ENCODE measurements at places on chromosomes 1 and 21.
A peak's percentile ranks its signal among the peaks of the same experiment; 100 is the strongest.

DNA sequence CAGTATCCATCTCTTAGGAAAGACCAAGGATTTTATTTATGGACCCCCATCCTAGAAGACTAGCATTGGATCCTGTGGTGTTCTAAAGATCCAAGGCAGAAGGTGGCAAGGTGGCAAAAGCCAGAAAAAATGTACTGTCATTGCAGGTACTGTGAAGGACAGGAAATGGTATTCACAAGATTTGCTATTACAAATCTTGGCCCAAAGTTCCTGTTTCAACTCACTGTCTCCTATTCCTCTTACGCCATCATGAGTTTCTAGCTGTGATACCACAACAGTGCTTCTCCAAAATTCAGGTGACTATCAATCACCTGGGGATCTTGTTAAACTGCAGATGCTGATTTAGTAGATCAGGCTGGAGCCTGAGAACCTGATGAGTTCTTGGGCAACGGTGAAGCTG lies 21.4 kb downstream of the ACP6 start:
- no peak overlapping the region for H3K4me3 ChIP-seq
- no peak for DNase-seq
- H3K27ac ChIP-seq: no peak overlapping the region
- no peaks in the 10 kb centered on the region for H3K4me1 ChIP-seq

- no peak overlapping the region for H3K27ac ChIP-seq
- no peaks in the 10 kb centered on the region for H3K36me3 ChIP-seq
- H3K4me1 ChIP-seq: peaks cover 25% of the 10 kb centered on the region
- no peak for DNase-seq
- H3K4me3 ChIP-seq: no peak overlapping the region
- H3K27me3 ChIP-seq: no peaks in the 10 kb centered on the region
Measured at GRCh38 chr1:224502459-224503160, 68.0 kb upstream of the WDR26 start.

GRCh38 chr1:50289495-50289894 lies 133.7 kb downstream of the DMRTA2 start:
- no peak overlapping the region for H3K4me3 ChIP-seq
- no peak overlapping the region for H3K27ac ChIP-seq
- H3K36me3 ChIP-seq: no peaks in the 10 kb centered on the region
- no peak for DNase-seq

- H3K27ac ChIP-seq: peak overlapping the region; percentile 83
- peaks cover 6% of the 10 kb centered on the region for H3K27me3 ChIP-seq
- H3K4me1 ChIP-seq: peaks cover 16% of the 10 kb centered on the region
- no peak for DNase-seq
Measured at GRCh38 chr1:184972315-184973055, 1.8 kb downstream of the NIBAN1 start.

DNA sequence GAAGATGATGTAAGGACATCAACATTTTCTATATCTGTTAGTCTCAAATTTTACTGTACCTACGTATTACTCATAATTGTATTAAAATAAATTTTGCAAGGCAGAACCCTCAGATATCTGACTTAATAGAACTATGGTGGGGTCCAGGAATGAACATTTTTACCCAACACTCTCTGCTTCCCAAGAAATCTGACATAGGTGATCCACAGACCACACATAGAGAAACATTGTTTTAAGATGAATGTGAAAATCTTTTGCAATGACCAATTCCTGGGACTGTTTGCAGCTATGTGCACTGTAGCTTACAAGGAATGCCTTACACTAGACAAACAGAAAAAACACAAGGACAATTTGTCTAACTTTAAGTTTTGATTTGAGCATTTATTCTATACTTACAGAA lies 645.6 kb upstream of the ADGRL2 start:
- no peak overlapping the region for H3K27ac ChIP-seq
- H3K4me1 ChIP-seq: no peaks in the 10 kb centered on the region
- DNase-seq: no peak
- no peaks in the 10 kb centered on the region for H3K36me3 ChIP-seq
- H3K27me3 ChIP-seq: no peaks in the 10 kb centered on the region

DNA sequence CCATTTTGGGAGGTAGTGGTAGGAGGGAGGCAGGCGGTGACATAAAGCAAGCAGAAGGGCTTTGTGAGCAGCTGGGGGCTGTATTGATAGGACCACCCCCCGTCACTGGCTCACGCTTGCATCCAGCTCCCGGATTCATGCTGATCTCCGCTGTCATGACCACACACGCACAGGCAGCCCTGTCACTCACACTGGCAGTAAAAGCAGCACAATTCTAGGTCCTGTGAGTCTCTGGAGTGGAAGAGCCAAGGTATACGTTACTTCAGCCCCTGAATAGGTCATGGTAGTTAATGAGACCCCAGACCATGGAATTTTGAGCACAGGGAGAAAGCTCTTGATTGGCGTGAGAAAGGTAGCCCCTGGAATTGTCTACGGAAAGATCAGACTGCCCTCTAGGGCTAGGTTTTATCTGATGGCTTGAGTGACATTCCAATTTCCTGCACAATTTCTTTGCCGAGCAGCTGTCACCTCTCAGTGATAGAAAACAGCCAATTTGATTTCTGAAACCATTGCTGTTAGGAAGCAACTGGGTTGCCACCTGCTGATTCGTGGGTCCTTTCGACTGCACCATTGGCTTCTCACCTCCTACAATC lies 5.4 kb downstream of the OR2B11 start:
- no peak for DNase-seq
- no peaks in the 10 kb centered on the region for H3K36me3 ChIP-seq
- H3K27me3 ChIP-seq: peaks cover 10% of the 10 kb centered on the region
- no peak overlapping the region for H3K4me3 ChIP-seq
- no peaks in the 10 kb centered on the region for H3K4me1 ChIP-seq

- no peak overlapping the region for H3K27ac ChIP-seq
- DNase-seq: no peak
- H3K4me1 ChIP-seq: no peaks in the 10 kb centered on the region
- no peaks in the 10 kb centered on the region for H3K36me3 ChIP-seq
Measured at GRCh38 chr1:154726443-154726842, 118.5 kb upstream of the ADAR start.

DNA sequence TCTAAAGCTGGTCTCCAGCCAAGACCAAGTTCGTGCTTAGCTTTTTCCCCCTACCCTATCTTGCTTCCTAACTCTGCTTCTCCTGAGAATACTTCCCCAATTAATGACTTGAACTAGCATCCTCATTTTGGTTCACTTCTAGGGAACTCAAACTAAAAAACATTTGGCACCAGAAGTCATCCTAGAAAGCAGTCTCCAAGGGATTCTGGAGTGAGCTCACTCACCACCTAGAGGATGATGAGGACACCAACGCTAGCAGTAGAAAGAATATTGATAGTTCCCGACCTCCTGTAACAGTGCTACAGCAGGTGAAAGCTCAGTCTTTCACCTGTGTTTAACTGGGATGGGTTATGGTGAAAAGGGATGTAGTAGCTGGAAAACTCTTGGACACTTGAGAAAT lies 4.7 kb upstream of the PSMB2 start:
- H3K27ac ChIP-seq: no peak overlapping the region
- peaks cover 2% of the 10 kb centered on the region for H3K4me1 ChIP-seq
- H3K36me3 ChIP-seq: no peaks in the 10 kb centered on the region
- peaks cover 8% of the 10 kb centered on the region for H3K27me3 ChIP-seq

DNA sequence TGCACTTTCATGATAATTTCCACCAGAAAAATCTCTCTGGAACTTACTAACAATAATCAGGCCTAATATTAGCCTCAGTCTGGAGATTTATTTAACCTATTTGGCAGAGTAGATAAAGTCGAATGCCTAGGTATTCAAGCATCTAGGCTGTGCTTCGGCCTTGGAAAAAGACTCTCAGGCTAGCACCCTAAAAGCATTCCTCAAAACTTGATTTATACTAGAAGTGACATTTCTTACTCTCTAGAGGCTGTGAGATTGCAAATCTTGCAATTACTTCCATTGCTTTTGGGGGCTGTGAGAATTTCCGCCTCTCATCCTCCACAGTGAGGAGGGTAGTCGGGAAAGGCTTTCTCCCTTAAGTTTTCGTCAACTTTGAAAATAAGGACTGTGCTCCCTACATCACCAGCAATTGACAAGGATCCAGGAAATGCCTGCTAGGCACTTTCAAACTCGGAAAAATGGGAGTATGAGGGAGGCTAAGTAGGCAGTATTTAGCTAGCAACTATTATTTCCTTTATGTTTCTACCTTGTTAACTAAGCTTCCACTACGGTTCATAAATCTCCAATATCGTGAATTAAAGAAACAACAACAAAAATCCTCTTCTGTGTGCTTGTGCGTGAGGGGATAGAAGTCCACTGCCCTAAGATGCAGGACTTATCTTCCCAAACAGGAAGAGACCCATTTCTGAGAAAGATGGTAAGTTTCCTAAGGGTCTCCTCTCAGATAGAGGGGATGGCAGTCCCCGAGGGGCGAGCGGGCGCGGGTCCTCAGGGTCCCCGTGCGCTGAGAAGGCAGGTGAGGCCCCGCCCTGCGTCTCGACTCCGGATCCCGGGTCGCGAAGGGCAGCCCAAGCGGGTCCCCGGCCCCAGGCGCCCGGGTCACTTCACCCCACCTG lies 1.1 kb upstream of the LMO4 start:
- no peaks in the 10 kb centered on the region for H3K27me3 ChIP-seq
- H3K36me3 ChIP-seq: peaks cover 2% of the 10 kb centered on the region

- no peaks in the 10 kb centered on the region for H3K27me3 ChIP-seq
- H3K27ac ChIP-seq: no peak overlapping the region
- no peak for DNase-seq
- H3K4me3 ChIP-seq: no peak overlapping the region
- peaks cover 18% of the 10 kb centered on the region for H3K4me1 ChIP-seq
- peaks cover 35% of the 10 kb centered on the region for H3K36me3 ChIP-seq
Measured at GRCh38 chr1:154551474-154551873, 7.0 kb downstream of the UBE2Q1 start.

GRCh38 chr1:38708701-38709258 lies 150.8 kb downstream of the RRAGC start:
- H3K4me1 ChIP-seq: no peaks in the 10 kb centered on the region
- no peak overlapping the region for H3K27ac ChIP-seq
- peaks cover 19% of the 10 kb centered on the region for H3K27me3 ChIP-seq
- DNase-seq: no peak

DNA sequence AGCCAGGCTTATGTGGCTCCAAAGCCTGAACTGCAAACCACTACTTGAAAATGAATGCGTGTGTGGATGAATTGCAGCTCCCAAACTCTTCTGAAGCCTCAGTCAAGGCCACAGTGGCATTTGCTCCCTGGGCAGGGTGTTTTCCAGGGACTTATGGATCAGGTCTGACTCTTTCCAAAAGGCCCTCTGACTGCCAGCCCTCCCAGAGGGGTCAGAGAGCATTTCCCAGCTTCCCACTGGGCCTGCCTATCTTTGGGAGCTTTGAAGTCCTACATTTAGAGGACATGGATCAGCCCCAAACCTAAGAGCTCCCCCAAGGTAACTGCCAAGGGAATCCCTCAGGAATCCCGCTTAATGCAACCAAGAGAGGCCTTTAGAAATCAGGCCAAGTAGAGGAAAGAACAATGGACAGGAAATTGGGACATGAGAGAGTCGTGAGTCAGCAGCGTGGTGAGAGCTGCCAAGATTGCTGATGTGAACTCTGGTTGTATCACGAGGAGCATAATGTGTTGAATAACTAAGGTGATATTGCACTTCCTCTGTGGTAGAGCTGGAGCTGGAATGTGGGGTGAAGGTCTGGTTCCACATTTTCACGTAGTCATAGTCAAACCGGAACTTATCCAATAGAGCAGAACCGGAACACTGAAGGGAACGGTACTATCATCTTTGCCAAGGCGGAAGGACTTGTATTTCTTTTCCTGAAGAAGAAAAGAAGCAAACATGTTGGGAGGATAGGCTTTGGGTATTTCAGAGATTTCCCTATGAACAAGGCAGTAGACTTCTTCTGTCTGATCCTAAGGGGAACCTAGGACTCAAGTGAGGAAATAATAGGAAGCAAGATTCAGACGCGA lies 99.4 kb upstream of the JUN start:
- peaks cover 1% of the 10 kb centered on the region for H3K27me3 ChIP-seq
- no peaks in the 10 kb centered on the region for H3K36me3 ChIP-seq
- peaks cover 12% of the 10 kb centered on the region for H3K4me1 ChIP-seq
- H3K27ac ChIP-seq: peak overlapping the region; percentile 62

GRCh38 chr1:177464686-177465085 lies 293.9 kb downstream of the BRINP2 start:
- no peak for DNase-seq
- H3K36me3 ChIP-seq: no peaks in the 10 kb centered on the region
- H3K27me3 ChIP-seq: peaks cover 3% of the 10 kb centered on the region
- H3K27ac ChIP-seq: no peak overlapping the region
- no peak overlapping the region for H3K4me3 ChIP-seq
- H3K4me1 ChIP-seq: no peaks in the 10 kb centered on the region

GRCh38 chr1:62373221-62373620 lies 54.0 kb upstream of the KANK4 start:
- no peaks in the 10 kb centered on the region for H3K36me3 ChIP-seq
- H3K4me3 ChIP-seq: no peak overlapping the region
- H3K27me3 ChIP-seq: peaks cover 2% of the 10 kb centered on the region
- DNase-seq: no peak
- H3K4me1 ChIP-seq: no peaks in the 10 kb centered on the region
- H3K27ac ChIP-seq: no peak overlapping the region

- peaks cover 4% of the 10 kb centered on the region for H3K4me1 ChIP-seq
- no peaks in the 10 kb centered on the region for H3K36me3 ChIP-seq
- no peak overlapping the region for H3K27ac ChIP-seq
- H3K27me3 ChIP-seq: no peaks in the 10 kb centered on the region
Measured at GRCh38 chr1:111746614-111746999, 7.4 kb upstream of the INKA2 start.

- peaks cover 6% of the 10 kb centered on the region for H3K36me3 ChIP-seq
- peaks cover 23% of the 10 kb centered on the region for H3K27me3 ChIP-seq
- H3K4me3 ChIP-seq: no peak overlapping the region
- H3K27ac ChIP-seq: no peak overlapping the region
Measured at GRCh38 chr1:50416150-50416527, 7.1 kb downstream of the DMRTA2 start.

DNA sequence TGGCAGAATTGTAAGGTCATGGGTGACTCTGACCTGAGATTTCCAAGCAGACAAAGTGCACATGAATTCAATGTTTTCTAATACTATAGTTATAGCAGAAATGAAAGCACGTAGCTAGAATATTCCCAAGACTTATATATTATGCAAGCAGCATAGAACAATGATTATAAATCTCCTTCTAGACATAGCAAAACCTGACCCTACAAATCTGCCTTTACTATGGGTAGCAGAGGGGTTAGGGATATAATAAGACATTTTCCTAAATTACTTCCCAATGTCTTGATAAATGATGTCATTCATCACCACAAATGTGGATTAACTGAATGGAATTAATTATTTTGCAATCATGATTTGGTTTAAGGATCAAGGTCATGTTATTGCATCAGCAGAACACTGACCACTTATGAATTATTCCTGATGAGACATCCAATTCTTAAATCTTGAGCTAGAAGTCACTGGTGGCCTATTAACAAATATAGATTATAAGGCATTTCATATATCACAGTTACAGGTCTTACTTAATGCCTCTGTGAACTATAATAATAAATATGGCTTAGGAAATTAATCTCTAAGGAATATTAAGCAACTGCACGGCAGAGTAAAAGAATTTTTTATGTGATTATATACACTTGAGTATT lies 776.6 kb downstream of the AMY1C start:
- H3K4me3 ChIP-seq: no peak overlapping the region
- no peaks in the 10 kb centered on the region for H3K27me3 ChIP-seq
- no peak overlapping the region for H3K27ac ChIP-seq
- H3K36me3 ChIP-seq: no peaks in the 10 kb centered on the region
